GM12878 (cell line): ENCODE measurements at places on chromosomes 3 and 15. TPM values are rescaled to one million over a fixed set of nuclear protein-coding genes. Genes with fewer than 3 reads are reported as not detected.
A peak's percentile ranks its signal among the peaks of the same experiment; 100 is the strongest.

LRRC49 gene
- total RNA-seq: 2.9 and 3.7 TPM in 2 replicates

GRCh38 chr15:60548101-60548500, 69.2 kb upstream of the ICE2 start:
- H3K27ac ChIP-seq: peak overlapping the region; percentile 66
- peaks cover 49% of the 10 kb centered on the region for H3K4me1 ChIP-seq
- H3K4me3 ChIP-seq: peak overlapping the region; percentile 11; the same call in 1 of the 2 replicates
- no peaks in the 10 kb centered on the region for H3K36me3 ChIP-seq
- H3K27me3 ChIP-seq: no peaks in the 10 kb centered on the region

DNA sequence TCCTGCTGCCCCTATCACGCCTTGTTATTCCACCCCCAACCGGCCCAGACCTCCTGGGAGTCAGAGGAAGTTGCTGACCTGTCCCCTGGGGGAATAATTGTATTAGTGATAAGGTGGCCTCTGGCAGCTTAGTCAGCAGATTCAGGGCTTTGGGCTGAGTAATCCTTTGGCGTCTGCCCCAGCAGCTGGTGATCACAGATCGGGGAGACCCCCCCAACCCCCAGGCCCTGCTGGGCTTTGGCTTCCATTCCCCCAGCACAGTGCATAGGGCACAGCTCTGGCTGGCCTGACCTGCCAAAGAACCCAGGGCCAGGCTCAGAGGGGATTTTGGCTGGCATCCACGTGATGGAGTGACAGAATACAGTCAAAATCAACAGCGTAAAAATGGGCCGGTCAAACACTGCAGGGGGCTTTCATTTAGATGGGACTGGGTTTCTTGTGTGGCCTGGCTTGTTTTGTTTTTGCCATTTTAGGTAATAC, 3.9 kb upstream of the NR2E3 start:
- H3K4me1 ChIP-seq: peaks cover 10% of the 10 kb centered on the region
- no peak overlapping the region for H3K4me3 ChIP-seq
- H3K36me3 ChIP-seq: no peaks in the 10 kb centered on the region
- no peak for DNase-seq

DNA sequence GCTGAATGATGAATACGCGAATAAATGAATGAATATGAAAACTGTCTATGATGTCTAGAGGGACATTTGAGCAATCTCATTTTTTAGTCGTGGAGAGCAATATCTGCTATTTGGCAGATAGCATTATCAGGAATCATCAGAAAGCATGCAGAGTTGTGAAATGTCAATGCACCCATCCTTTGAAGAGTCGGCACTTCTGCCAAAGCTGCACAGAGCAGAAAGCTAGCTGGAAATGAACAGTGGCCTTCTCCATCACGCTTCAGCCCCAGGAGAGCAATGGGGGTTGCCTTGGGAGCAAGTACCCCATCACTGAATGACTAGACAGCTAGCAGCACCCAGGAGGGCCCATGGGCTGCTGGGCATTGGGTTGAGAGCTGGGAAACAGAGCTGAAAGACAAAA, 69.1 kb upstream of the PROK2 start:
- H3K4me3 ChIP-seq: no peak overlapping the region
- peaks cover 6% of the 10 kb centered on the region; the same call in 1 of the 2 replicates for H3K27me3 ChIP-seq
- H3K36me3 ChIP-seq: no peaks in the 10 kb centered on the region
- H3K4me1 ChIP-seq: no peaks in the 10 kb centered on the region
- DNase-seq: no peak

DNA sequence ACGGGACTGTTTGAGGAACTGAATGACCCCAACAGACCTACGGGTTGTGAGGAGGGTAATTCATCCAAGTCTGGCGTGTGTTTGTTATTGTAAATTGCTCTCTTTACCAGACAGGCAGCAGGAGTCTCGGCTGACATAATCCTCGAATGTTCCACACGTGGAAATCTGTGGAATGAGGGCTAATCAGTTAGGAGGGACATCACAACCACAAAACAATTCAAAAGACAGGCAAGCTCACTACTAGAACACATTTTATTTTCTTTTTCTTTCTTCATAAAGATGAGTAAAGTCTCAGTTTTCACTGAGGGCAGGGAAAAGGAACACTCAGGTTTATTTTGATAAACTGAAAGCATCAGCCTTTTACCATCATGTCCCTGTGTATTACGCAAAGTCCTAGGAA, 53.8 kb downstream of the GRK7 start:
- no peaks in the 10 kb centered on the region for H3K36me3 ChIP-seq
- DNase-seq: no peak
- no peaks in the 10 kb centered on the region for H3K4me1 ChIP-seq
- no peak overlapping the region for H3K27ac ChIP-seq
- peaks cover 4% of the 10 kb centered on the region; the same call in 1 of the 2 replicates for H3K27me3 ChIP-seq
- H3K4me3 ChIP-seq: no peak overlapping the region

DNA sequence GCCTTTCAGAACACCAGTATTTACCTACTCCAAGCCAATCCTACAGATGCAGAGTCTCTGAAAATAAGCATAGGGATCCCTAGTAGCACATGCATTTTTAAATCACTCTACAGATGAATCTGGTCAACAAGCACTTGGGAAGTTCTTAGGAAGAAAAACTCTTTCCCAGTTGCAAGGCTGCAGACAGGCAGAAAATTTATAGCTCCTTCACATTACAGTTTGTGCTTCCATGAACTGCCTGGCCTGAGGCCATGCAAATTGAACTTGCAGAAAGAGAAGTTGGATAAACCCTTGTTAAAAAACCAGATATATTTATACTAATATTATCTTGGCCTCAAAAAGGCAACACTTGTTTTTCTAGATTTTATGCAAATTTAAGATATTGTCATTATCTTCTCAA, 256.9 kb downstream of the EPHA3 start:
- H3K4me3 ChIP-seq: no peak overlapping the region
- H3K27ac ChIP-seq: no peak overlapping the region
- no peak for DNase-seq
- no peaks in the 10 kb centered on the region for H3K36me3 ChIP-seq
- no peaks in the 10 kb centered on the region for H3K4me1 ChIP-seq

DNA sequence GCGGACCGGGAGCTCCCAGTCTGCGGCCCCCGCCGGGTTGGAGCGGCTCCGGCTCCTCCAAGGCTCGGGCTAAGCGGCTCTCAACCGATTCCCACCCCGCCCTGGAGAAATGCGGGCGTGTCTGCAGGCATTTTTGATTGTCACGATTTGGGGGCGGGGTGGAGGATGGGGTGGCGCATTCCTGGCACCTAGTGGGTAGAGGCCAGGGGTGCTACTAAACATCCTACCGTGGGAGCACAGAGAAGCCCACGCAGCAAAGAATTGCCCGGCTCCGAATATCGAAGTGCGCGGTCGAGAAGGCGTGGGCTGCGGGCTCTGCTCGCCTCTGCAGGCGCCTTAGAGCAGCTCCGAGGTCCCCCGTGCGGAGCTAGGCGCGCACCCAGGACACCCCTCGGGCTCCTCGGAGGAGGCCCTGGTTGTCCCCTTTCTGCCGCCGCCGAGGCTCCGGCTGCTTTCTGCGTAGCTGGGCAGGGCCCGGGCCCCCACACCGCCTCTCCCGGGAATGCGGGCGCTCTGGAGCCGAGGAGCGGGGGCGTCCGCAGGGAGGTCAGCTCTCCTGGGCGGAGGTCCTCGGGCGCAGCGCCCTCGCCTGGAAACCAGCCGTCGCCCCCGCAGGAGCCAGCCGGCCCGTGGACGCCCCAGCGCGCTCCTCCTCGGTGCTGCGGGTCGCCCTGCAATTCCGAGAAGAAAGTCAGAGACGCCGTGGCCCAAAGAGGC, 16.5 kb upstream of the LAMP3 start:
- H3K36me3 ChIP-seq: no peaks in the 10 kb centered on the region
- DNase-seq: no peak
- peaks cover 16% of the 10 kb centered on the region for H3K27me3 ChIP-seq
- H3K4me3 ChIP-seq: peak overlapping the region; percentile 45
- H3K4me1 ChIP-seq: peaks cover 6% of the 10 kb centered on the region; the same call in 1 of the 2 replicates
